Regular cardiac myocyte (primary cell): ENCODE measurements at places on chromosomes 3 and 15. TPM values are rescaled to one million over a fixed set of nuclear protein-coding genes. Genes with fewer than 3 reads are reported as not detected.

HES1 gene
- total RNA-seq: 2.8 and 6.9 TPM in 2 replicates

ADGRG7 gene
- total RNA-seq: not detected in 2 replicates

CLDN1 gene
- total RNA-seq: 0.38 and 2.0 TPM in 2 replicates

PRTG gene
- 1.9 and 2.3 TPM in 2 replicates for total RNA-seq

MESP1 gene
- 0.19 and 0.28 TPM in 2 replicates for total RNA-seq

TLR9 gene
- not detected in 2 replicates for total RNA-seq

GPR149 gene
- not detected in 2 replicates for total RNA-seq

CD86 gene
- total RNA-seq: not detected in 2 replicates

ITIH1 gene
- total RNA-seq: 0.56 TPM in 1 of 2 replicates, not detected in the other

MUSTN1 gene
- 0.56 TPM in 1 of 2 replicates, not detected in the other for total RNA-seq

C3orf20 gene
- under 0.01 TPM in 1 of 2 replicates, not detected in the other for total RNA-seq

ZNF660 gene
- total RNA-seq: 0.77 and 3.1 TPM in 2 replicates

MOBP gene
- total RNA-seq: under 0.01 TPM in 1 of 2 replicates, not detected in the other

CRYGS gene
- total RNA-seq: 0.56 and 0.77 TPM in 2 replicates

GHRL gene
- not detected in 2 replicates for total RNA-seq

LMCD1 gene
- 67.9 and 250 TPM in 2 replicates for total RNA-seq
